ENCODE measurements at places on chromosomes 5 and 9.

- no peak for DNase-seq
These were observed 727 bp upstream of the ADRB2 start for GRCh38 chr5:148825716-148826052.

GRCh38 chr5:37029436-37029835 lies 152.9 kb downstream of the NIPBL start:
- DNase-seq = no peak

DNA sequence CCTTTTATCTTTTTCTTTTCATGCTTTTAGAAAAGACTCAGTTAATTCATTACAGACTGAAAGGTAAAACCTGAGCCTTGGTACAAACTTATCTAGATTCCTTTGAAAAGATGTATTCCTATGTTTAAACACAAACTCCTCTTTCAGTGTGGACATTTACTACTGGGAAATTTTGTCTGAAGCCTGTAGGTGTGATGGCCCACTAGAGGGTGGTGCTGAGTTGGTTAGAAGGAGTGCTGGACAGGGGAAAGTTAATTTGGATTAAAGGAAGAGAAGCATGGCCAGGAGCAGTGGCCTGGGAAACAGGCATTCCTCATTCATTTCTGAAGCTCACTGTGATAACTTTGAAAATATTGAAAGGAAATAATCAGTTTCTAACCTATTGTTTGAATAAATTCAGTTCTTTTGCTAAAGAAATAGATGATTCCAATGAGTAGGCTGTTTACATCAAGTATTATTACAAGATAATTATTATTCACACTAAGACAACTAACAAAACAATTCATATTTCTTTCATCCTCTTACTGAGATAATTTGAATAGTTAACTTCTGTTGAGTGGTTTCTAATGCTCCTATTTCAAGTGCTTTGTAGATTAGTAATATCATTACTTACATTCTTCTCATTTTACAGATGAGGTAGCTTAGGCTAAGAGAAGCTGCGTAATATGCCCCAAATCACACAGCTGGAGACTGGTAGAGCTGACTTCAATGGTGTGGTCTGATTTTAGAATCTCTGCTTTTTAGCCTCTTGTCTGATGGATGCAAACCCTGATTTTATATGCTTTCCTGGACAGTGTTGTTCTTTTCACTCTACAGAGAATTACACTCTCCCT lies 150.9 kb downstream of the ADGRV1 start:
- no peak for DNase-seq

DNA sequence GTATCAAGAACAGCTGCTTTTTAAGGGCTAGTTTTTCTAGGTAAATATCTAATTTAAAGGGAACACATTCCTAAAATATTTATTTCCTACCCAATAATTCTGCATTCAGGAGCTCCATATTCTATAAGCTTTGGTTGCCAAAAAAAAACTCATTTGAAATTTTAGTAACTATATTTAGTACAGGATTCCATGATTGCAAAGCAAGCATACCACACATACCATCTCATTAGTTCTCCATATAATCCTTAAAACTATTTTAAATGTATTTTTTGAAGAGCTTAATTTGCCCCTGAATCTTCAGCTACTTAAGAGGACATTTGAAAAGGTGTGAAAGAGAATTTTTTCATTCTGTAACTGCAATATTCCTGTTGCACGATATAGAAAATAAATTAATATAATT lies 877.0 kb downstream of the NR2F1-AS1 start:
- DNase-seq = no peak
